ENCODE measurements at places on chromosomes 5 and 9. TPM values are rescaled to one million over a fixed set of nuclear protein-coding genes. Genes with fewer than 3 reads are reported as not detected.

The PRRX2 gene
- 3.4 TPM for total RNA-seq

The BAAT gene
- 0.07 TPM for total RNA-seq

The NR2F1 gene
- total RNA-seq = not detected

The CDH9 gene
- total RNA-seq = not detected

The PCDHA1 gene
- total RNA-seq = not detected

The SLC6A19 gene
- not detected for total RNA-seq

The RANBP3L gene
- not detected for total RNA-seq

The MACROH2A1 gene
- total RNA-seq = 289 TPM

The PRELID2 gene
- 3.1 TPM for total RNA-seq

The MARVELD2 gene
- total RNA-seq = 0.36 TPM

The TCERG1 gene
- 146 TPM for total RNA-seq

The ANKRD55 gene
- total RNA-seq = 1.0 TPM

The OSMR gene
- total RNA-seq = not detected

The ZFP37 gene
- total RNA-seq = 0.33 TPM

The STPG3 gene
- total RNA-seq = 0.99 TPM

The LRRTM2 gene
- 0.07 TPM for total RNA-seq

The JADE2 gene
- 81.3 TPM for total RNA-seq

The EQTN gene
- not detected for total RNA-seq

The CERCAM gene
- 1.3 TPM for total RNA-seq

The ST6GALNAC6 gene
- 61.2 TPM for total RNA-seq

The IFNA13 gene
- not detected for total RNA-seq

The BTNL3 gene
- total RNA-seq = not detected

The NEURL1B gene
- 0.05 TPM for total RNA-seq

The PDE4D gene
- total RNA-seq = 47.7 TPM

The PRDM9 gene
- total RNA-seq = not detected

The CWC27 gene
- 32.4 TPM for total RNA-seq

The MSMP gene
- 0.88 TPM for total RNA-seq

The TAF11L10 gene
- not detected for total RNA-seq

The FOXI1 gene
- total RNA-seq = not detected

The SMIM33 gene
- 0.37 TPM for total RNA-seq

The ADGRD2 gene
- total RNA-seq = not detected

The SOHLH1 gene
- total RNA-seq = not detected

The BRINP1 gene
- total RNA-seq = not detected

The PAXX gene
- total RNA-seq = 90.2 TPM

The WDR38 gene
- total RNA-seq = not detected

The OBP2B gene
- total RNA-seq = not detected

The DRD1 gene
- total RNA-seq = not detected

The SGCD gene
- not detected for total RNA-seq

Data from activated CD4-positive, alpha-beta T cell treated with anti-CD3 and anti-CD28 coated beads, Interleukin-2, amount 10 ng/mL, durations not matched to agents 24 days and 14 days (primary cell).